ENCODE measurements at places on chromosomes 12 and 14.

DNA sequence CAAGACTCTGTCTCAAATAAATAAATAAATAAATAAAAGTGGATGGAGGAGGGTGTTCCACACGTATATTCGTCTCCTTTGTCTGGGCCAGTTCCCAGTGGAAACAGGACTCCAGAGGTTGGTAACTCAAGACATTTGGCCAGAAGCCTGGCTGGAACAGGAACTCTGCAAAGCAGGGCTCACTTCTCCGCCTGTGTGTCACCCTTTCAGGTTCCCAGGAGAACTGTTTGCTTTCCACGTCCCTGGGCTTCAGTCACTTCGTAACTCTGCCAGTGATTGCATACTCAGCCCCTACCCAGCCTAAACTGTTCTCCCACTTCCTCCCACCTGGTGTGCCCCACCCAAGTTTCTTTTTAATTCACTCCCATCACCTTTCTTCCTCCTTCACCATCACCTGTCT is 7.0 kb upstream of the UBE2N start:
- DNase-seq, result no peak

GRCh38 chr12:122991623-122992275 is 11.3 kb downstream of the ARL6IP4 start:
- DNase-seq, result no peak

DNA sequence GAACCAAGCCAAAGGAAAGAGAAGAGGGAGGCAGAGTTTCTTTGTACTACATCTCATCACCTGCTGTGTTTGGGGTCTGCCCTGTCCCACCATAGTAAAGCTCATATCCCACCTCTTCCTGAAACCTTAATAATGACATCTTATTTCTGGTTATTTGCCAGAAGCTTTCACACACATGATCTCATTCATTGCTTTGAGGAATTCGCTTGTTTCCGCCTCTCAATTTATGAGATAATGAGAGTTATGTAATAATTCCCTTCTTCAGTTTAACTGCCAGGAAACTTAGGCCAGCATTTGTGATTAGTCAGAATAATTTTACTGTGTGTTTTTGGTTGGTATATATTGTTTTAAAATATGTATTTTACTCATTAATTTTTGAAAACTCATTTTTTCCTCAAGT is 205.2 kb downstream of the CACNA1C start:
- DNase-seq, result no peak

DNA sequence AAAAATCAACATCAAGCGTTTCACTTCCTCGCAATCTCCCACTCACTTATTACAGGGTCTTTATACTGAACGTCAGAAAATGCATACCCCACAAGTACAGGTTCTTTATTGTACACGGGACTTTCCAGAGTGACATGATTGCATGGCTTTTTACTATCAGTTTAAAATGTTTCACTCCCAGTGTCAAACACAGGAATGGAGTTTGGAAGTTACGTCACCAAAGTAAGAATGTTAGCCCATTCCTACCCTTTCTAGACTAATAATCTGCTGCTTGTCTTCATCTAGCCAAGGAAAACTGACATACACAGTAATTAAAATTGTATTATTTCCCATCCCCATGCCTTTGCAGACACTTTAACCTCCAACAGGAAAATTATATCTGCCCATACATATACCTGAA is 624.2 kb downstream of the BCL11B start:
- DNase-seq, result no peak

GRCh38 chr12:27975222-27976136 is 2.9 kb upstream of the PTHLH start:
- no peak for DNase-seq

GRCh38 chr14:68473069-68473468 is 319.8 kb downstream of the ZFP36L1 start:
- no peak for DNase-seq

GRCh38 chr12:27123642-27124041 is 41.3 kb upstream of the C12orf71 start:
- no peak for DNase-seq

- no peak for DNase-seq
Observed at GRCh38 chr12:94679554-94680195, 29.3 kb upstream of the TMCC3 start.

GRCh38 chr12:50258167-50258551 is 25.2 kb downstream of the LIMA1 start:
- no peak for DNase-seq

DNA sequence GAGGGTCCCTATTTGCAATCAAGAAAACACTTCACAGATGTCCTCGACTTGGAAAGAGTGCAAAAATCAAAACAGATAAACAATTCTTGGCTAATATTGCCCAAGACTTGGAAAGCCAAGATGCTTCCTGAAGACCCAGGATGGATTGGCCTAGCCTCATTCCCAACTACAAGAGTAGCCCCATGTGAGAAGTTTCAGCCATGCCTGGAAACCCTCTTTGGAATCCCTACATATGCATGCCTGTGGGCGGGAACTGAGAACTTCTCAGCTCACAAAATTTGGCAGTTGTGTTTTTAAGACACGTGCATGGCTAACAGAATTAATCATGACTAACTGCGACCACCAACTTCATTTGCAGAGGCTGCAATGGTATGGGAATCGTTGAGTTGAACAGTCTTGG is 283.2 kb upstream of the TBX3 start:
- DNase-seq, result no peak

GRCh38 chr12:78871566-78871965 is 7.0 kb downstream of the SYT1 start:
- DNase-seq, result no peak

GRCh38 chr12:3148366-3149000 is 71.3 kb downstream of the TSPAN9 start:
- DNase-seq, result no peak

DNA sequence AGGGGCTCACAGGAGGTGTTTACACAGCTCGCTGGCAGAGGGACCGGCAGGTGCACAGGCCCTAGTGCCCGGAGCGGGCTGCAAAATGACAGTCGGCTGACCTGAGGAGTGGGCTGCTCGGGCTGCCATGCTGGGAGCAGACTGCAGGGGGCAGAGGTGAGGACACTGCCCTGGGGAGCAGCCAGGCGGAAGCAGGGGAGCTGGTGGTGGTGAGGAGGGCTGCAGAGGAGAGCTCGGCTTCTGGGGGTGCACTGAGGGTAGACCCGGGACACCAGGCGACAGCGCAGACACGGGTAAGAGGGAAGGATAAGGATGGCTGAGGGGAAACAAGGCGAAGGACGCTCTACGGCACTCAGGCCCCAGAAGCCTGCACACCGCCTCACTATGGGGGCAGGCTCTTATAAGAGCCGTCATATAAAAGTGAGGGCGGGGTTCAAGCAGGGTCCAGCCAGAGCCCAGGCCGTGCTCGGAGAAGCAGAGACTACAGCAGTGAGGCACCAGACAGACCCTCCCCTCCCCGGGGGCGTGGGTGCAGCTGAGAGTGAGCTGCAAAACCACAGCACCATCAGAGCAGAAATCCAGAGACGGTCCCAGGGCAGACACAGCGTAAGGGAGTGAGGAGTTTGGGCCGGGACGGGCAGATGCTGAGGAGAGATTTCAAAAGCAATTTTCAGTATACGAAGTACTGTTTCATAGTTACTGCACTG is 62.5 kb downstream of the CCDC88C start:
- peak; percentile 65 for DNase-seq

GRCh38 chr14:76346391-76347160 is 29.4 kb upstream of the ESRRB start:
- DNase-seq, result no peak

GRCh38 chr14:71907793-71908515 is 24.3 kb upstream of the RGS6 start:
- no peak for DNase-seq

GRCh38 chr14:89215114-89215513 is 201.9 kb downstream of the FOXN3 start:
- DNase-seq, result no peak

DNA sequence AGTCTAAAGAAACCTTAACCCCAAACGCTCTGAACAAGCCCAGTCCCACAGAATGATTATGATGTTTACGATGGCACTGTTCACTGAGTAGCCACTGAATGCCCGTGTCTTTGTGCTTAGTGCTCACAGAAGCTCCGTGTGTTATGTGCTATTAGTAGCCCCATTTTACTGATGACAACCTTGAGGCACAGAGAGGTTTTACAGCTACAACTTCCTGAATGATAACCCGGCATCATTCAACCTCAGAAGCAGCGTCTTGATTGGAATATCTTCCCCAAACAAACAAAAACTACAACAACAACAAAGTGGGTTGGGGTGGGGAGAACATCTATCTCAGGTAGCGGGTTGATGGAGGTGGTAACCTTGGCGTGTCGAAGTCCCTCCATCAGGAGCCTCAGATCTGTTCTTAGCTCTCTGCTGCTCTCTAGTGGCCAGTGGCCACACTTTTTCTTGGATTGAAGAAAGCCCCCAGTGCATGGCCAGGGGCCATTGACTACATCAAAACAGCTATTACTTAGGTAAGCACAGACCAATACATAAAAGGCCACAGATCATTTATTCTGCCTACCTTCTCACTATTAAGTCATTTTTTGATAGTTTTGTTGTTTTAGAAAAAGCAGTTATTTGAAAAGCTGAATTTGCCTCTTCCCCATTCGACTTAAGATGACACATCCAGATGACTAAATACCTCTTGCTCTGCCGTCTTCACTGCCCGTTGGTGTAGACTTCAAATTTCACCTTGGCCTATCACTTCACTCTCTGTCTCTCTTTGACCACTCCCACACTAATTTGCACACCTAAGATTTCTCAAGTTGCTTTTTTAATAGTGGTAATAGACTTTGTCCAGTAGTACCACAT is 376.9 kb downstream of the GALC start:
- DNase-seq, result peak; percentile 7

DNA sequence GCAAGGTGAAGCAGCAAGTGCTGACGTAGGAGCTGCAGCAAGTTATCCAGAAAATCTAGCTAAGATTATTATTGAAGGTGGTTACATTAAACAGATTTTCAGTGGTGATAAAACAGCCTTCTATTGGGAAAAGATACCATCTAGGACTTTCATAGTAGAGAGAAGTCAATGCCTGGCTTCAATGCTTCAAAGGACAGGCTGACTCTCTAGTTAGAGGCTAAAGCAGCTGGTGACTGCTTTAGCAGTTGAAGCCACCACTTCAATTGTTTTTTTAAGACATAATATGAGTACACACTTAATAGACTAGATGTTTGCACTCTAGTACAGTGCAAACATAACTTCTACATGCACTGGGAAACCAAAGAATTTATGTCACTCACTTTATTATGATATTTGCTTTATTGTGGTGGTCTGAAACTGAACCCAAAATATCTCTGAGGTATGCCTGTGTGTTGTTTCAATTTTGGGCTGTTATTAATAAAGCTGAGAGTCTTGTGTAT is 1026.9 kb upstream of the FOXG1 start:
- DNase-seq, result no peak

DNA sequence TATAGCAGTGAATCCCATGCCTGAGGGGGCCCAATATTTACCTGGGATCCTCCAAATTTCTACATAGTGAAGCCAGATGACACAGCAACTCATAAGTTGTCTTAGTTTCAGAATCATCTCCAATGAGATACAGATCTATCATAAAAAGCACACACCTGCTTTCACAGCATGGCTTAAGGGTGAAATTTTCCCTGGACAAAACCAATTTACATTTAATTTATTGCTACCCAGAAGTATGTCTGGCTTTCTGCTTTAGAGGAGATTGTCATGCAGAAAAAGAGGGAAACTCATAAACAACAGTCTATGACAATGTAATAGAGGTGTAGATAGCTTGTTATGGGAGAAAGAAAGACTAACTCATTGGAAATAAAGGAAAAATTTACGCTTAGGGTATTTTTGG is 113.0 kb downstream of the MGAT4C start:
- no peak for DNase-seq

- DNase-seq, result peak; percentile 22
Observed at GRCh38 chr14:66359500-66359899, 126.7 kb upstream of the CCDC196 start.

DNA sequence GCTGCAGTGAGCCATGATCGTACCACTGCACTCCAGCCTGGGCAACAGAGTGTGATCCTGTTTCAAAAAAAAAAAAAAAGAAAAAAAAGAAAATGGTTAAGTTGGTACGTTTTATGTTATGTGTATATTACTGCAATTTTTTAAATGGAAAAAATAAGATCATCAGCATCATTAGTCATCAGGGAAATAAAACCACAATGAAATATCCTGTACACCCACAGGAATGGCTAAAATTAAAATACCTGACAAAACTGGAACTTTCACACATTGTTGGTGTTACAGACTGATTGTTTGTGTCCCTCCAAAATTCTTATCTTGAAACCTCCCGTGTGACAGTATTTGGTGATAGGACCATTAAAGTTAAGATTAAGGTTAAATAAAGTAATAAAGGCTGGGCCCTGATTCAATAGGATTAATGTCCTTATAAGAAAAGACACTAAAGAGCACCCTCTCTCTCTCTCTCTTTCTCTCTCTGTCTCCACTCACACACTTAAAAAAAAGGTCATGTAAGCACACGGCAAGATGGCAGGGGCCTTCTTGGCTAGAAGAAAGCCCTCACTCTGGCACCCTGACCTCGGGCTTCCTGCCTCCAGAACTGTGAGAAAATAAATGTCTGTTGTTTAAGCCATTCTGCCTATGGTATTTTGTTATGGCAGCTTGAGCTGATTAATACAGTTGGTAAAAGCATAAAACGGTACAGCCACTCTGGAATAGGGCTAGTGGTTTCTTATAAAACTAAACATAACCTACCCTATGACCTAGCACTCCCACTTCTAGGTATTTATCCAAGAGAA is 48.3 kb upstream of the ZFP36L1 start:
- no peak for DNase-seq

DNA sequence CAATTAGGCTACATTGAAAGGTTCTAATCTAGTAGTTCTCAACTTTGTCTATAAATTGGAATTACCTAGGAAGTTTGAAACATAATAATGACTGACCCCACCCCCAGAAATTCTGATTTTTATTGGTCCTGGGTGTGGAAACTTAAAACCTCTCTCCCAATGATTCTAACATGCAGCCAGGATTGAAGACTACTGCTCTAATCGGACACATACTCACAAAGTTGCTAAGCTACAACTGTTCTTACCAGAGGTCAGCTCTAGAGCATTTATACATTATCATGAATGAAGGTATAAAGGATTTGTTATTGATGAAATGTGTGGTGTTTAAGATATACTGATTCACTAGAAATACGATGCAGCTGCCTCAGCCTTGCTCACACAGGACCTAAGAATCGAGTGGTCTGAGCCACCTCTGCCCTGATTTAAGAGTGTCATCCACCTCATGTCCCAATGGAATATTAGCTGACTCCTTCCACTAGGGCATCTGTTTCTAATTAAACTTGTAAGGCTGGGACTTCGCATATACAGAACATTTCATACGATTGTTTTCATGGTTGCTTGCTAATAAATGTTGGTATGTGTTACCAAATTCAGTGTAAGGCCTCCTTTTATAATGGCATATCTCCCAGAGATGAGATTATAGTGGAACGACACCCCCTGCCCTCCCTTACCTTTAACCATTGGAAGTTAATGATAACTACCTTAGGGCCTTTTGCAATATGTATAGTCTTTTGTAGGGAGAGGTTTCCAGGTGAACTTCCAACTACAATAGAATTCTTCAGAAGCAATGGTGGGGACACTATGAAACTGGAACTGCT is 410.8 kb upstream of the PDE3A start:
- no peak for DNase-seq

DNA sequence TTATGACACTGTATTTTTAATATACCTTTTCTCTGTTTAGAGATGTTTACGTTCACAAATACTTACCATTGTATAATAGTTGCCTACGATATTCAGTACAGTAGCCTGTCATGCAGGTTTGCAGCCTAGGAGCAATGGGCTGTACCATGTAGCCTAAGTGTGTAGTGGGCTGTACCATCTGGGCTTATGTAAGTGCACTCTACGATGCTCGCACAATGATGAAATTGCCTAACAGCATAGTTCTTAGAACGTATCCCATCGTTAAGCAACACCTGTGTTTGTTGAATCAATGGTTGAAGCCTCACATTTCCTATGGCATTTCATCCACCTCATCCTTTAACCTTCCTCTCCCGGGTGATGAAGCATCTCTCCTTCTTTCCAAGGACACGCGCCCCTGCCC is 12.5 kb upstream of the EML1 start:
- no peak for DNase-seq

Measured in stimulated activated CD4-positive, alpha-beta T cell treated with anti-CD3 and anti-CD28 coated beads, Interleukin-4, amount 100 ng/mL, for 24 hours (primary cell).